ENCODE measurements at places on chromosomes 3 and 15. TPM values are rescaled to one million over a fixed set of nuclear protein-coding genes. Genes with fewer than 3 reads are reported as not detected.

Gene AQP9
- not detected for total RNA-seq

Gene PPP1R2
- total RNA-seq = 98.1 TPM

Gene ITIH1
- total RNA-seq = not detected

Gene SLC2A2
- total RNA-seq = not detected

DNA sequence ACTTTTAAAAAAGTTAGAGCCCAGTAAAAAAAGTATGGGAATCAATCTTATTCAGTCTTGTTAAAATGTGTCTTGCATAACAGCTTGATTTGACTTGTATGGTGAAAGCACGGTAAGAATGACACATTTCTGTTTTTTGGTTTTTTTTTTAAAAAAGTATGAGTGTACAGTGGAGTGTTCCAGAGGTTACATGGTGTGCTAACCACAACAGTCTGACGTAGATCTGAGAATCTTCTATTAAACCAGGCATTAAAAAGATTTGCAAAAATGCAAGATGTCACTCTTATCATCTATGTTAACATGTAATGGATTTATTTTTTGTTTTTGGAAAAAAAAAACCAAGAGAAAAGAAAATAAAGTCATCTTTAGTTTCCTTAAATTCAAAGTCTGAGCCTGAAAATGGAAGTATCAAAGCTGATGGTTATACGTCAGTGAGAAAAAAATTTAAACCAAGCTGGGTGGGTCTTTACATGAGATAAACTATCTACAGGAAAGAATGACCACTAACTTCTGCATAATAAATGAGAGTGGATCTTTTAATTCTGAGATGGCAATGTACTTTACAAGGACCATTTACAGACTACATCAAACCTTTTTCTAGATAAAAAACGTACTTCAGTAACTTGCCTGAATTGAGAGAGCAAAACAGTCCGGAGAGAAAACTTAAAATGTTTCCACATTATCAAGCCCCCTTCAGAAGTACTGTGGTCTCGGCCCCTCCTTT lies 1.6 kb downstream of the GABPB1 start:
- H3K4me1 ChIP-seq = peaks cover 67% of the 10 kb centered on the region
- H3K36me3 ChIP-seq = no peaks in the 10 kb centered on the region

Gene BNC1
- not detected for total RNA-seq

DNA sequence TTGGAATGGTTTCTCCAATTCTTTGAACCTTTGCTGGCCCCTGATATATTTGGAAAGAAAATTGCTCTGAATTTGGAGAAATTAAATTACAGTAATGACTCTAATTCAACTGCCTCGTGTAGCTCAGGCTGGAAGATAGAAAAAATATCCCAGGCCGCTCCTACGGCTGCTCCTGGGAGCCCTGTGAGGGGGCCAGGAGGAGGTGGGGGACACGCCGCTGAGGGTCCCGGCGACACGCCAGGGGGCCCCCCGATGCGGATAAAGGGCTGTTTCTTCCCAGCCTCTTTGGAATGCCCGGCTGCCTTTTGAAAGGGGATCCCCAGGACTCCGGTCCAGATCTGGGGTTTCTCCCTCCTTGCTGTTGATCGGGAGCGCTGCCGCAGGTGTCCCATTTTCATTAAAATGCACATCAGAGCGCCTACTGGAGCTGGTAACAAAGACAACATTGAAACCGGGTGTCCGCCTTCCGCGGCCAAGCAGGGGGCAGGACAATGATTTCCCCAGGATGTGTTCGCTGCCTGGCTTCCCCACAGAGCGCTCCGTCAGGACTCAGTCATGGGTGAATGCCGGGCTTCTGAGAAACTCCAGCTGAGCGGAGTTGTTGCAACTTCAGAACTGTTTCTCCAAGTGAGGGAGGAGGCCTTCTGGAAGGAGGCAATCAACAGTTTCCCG lies 200.1 kb upstream of the KBTBD8 start:
- H3K27ac ChIP-seq = no peak overlapping the region
- H3K4me1 ChIP-seq = no peaks in the 10 kb centered on the region
- peak; percentile 12 for DNase-seq
- H3K27me3 ChIP-seq = no peaks in the 10 kb centered on the region
- no peaks in the 10 kb centered on the region for H3K36me3 ChIP-seq
- no peak overlapping the region for H3K4me3 ChIP-seq

GRCh38 chr15:73321496-73322450 lies 47.0 kb downstream of the HCN4 start:
- H3K4me3 ChIP-seq = no peak overlapping the region
- H3K4me1 ChIP-seq = no peaks in the 10 kb centered on the region
- no peak for DNase-seq

Gene SST
- total RNA-seq = not detected

Gene GOLGA8S
- total RNA-seq = not detected

GRCh38 chr3:61965770-61966131 lies 404.4 kb downstream of the PTPRG start:
- no peaks in the 10 kb centered on the region for H3K27me3 ChIP-seq
- no peaks in the 10 kb centered on the region for H3K4me1 ChIP-seq
- no peak overlapping the region for H3K4me3 ChIP-seq
- H3K36me3 ChIP-seq = no peaks in the 10 kb centered on the region
- H3K27ac ChIP-seq = no peak overlapping the region
- DNase-seq = no peak

Gene DUOXA2
- total RNA-seq = not detected

GRCh38 chr3:102514241-102514640 lies 79.4 kb downstream of the ZPLD1 start:
- DNase-seq = no peak
- H3K36me3 ChIP-seq = no peaks in the 10 kb centered on the region
- H3K4me3 ChIP-seq = no peak overlapping the region

GRCh38 chr15:56371495-56372147 lies 6.4 kb downstream of the TEX9 start:
- no peaks in the 10 kb centered on the region for H3K36me3 ChIP-seq
- H3K4me3 ChIP-seq = no peak overlapping the region
- H3K27me3 ChIP-seq = no peaks in the 10 kb centered on the region
- no peak for DNase-seq
- no peak overlapping the region for H3K27ac ChIP-seq

Gene TMEM158
- total RNA-seq = 1.8 TPM

GRCh38 chr3:125179884-125180240 lies 32.7 kb downstream of the SLC12A8 start:
- no peak overlapping the region for H3K4me3 ChIP-seq
- no peaks in the 10 kb centered on the region for H3K4me1 ChIP-seq
- H3K36me3 ChIP-seq = no peaks in the 10 kb centered on the region
- H3K27ac ChIP-seq = no peak overlapping the region
- no peak for DNase-seq

DNA sequence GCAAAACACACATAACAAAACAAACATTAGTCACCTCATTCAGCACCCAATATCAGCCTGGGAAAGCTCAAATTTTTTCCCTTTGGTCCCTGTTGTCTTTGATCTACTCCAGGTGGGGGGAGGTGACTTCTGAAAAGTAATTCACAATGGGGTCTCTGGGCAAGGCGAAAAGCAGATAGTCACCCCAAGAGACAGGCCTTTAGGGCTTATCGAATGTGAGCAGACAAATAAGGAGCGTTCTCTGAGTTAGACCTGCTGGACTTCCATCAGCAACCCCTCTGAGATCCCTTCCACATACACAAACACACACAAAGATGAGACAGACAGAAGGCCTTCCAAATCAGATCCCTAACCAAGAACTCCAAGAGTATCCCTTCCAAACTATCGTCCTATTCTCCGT lies 171.0 kb upstream of the SMAD3 start:
- H3K4me1 ChIP-seq = no peaks in the 10 kb centered on the region
- H3K36me3 ChIP-seq = no peaks in the 10 kb centered on the region
- peak; percentile 2 for DNase-seq
- H3K4me3 ChIP-seq = no peak overlapping the region
- no peaks in the 10 kb centered on the region for H3K27me3 ChIP-seq
- H3K27ac ChIP-seq = no peak overlapping the region

DNA sequence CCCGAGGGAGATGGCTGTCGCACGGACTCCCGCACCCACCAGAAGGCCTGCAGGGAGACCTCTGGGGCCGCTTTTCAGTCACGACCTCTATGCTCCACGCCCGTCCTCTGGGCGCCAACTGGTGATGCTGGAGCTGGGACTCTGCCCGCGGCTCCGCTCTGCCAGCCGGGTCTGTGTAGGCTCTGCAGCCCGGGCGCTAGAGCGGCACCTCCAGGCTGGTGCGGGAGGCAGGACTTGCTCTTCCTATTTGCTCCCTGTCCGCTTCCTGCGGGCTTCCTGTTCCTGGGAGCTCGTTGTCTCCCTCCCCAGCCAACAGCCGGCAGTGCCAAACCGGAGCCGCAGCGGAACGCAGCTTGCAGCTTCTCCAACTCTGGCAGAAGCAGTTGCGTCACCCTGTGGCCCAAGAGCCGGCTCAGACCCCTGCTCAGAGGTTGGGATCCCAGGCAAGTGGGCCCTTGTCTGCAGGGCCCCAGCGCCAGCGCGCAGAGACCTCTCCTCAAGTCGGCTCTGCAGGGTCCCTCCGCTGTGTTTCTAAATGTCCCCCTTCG lies 285.9 kb downstream of the XXYLT1 start:
- H3K4me3 ChIP-seq = peak overlapping the region; percentile 28
- H3K27ac ChIP-seq = no peak overlapping the region
- no peaks in the 10 kb centered on the region for H3K36me3 ChIP-seq
- no peaks in the 10 kb centered on the region for H3K4me1 ChIP-seq
- DNase-seq = peak; percentile 37
- H3K27me3 ChIP-seq = no peaks in the 10 kb centered on the region

- peaks cover 99% of the 10 kb centered on the region for H3K27me3 ChIP-seq
- DNase-seq = no peak
- no peak overlapping the region for H3K4me3 ChIP-seq
- H3K36me3 ChIP-seq = no peaks in the 10 kb centered on the region
- H3K4me1 ChIP-seq = no peaks in the 10 kb centered on the region
Measured at GRCh38 chr15:52789008-52789600, 1.0 kb downstream of the ONECUT1 start.

DNA sequence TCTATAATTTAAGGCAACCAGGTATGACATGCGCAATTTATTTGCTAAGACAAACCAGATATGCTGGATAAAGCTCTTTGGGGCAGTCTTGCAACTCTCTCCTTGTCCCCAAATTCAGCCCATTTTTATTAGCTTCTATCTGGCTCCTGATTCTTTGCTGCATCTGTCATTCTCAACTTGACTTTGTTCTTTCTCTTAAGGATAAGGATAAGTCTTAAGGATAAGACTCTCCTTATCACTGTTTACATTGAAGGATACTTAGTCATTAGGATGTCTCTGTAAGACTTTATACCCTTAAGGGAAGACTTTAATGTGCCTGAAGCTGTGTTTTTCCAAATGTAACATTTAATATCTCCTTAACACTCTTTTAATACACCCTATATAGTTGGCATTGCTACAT lies 49.2 kb downstream of the ALCAM start:
- no peaks in the 10 kb centered on the region for H3K27me3 ChIP-seq
- H3K4me1 ChIP-seq = no peaks in the 10 kb centered on the region
- H3K27ac ChIP-seq = no peak overlapping the region
- H3K36me3 ChIP-seq = no peaks in the 10 kb centered on the region

DNA sequence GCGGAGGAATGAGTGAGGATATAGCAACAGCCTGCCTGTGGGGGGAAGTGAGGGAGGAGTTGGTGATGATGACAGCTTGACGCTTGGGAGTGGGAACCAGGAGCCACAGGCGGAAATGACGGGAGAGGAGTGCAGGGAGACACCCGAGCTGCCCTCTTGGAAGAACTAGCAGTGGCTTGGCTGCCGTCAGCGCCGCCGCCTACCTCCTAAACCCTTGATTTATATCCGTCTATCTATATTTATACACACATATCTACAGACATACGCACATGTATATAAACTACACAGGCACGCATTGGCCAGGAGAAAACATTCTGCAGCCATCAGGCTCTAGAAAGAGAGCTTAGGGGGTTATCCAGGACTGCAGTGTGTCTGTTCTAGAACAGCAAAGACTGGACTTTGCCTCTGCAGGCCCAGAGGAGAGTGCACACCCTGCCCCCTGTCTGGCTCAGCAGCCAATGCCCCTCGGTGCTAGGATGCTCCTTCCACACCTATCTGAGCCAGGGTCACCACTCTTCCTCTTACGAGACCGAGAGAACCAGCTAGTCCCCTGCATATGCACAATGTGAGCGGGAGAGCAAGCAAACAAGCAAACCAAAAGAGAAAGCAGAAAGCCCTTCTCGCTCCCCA lies 45.3 kb upstream of the MAGEF1 start:
- H3K27ac ChIP-seq = no peak overlapping the region
- no peaks in the 10 kb centered on the region for H3K36me3 ChIP-seq
- peaks cover 6% of the 10 kb centered on the region for H3K4me1 ChIP-seq
- peak; percentile 26 for DNase-seq

DNA sequence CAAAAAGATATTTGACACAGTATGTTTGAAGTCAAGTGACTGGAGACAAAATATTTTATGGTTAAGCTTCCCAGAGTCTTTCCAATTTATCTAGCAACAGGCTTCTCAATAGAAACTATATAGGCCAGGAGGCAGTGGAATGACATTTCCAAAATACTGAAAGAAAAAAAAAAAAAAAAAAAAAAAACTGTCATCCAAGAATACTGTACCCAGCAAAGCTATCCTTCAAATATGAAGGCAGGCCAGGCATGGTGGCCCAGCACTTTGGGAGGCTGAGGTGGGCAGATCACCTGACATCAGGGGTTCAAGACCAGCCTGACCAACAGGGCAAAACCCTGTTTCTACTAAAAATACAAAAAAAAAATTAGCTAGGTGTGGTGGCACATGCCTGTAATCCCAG lies 20.9 kb downstream of the NME9 start:
- no peaks in the 10 kb centered on the region for H3K36me3 ChIP-seq
- H3K27ac ChIP-seq = no peak overlapping the region
- no peak overlapping the region for H3K4me3 ChIP-seq
- H3K27me3 ChIP-seq = no peaks in the 10 kb centered on the region
- no peak for DNase-seq

Gene VPS8
- 46.3 TPM for total RNA-seq

Gene PLA2G4F
- total RNA-seq = not detected

- H3K27ac ChIP-seq = peak overlapping the region; percentile 38
- DNase-seq = no peak
- no peak overlapping the region for H3K4me3 ChIP-seq
- no peaks in the 10 kb centered on the region for H3K4me1 ChIP-seq
Measured at GRCh38 chr3:146536681-146537080, 7.7 kb downstream of the PLSCR1 start.

Gene SLC28A2
- not detected for total RNA-seq

DNA sequence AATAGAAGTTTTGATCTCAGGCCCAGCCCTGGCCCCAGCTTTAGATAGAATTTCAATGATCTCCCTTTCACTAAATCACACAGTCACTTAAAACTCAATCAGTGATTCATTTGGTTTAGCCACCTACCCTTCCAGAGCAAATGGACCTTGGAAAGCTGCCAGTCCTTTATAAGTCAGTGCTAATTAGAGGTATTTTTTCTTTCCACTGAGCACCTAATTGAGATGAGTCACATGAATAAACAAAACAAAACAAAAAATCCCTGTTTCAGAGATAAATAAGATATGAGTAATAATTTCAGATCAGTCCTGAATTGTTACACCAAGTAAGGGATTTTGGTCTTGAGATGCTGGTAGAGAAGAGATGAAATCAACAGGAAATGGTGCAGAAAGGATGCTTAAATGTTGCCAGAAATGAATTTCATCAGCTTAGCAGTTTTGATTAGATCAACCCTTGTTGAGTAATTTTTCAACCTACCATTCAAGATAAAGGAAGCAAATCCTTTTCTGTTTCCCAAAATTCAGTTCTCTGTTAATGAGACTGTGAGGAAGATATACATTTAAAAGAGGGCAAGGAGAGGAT lies 352.0 kb upstream of the COL8A1 start:
- H3K36me3 ChIP-seq = no peaks in the 10 kb centered on the region
- H3K4me3 ChIP-seq = no peak overlapping the region
- no peaks in the 10 kb centered on the region for H3K4me1 ChIP-seq
- H3K27ac ChIP-seq = no peak overlapping the region
- H3K27me3 ChIP-seq = no peaks in the 10 kb centered on the region
